ENCODE measurements at places on chromosomes 2 and 18.

DNA sequence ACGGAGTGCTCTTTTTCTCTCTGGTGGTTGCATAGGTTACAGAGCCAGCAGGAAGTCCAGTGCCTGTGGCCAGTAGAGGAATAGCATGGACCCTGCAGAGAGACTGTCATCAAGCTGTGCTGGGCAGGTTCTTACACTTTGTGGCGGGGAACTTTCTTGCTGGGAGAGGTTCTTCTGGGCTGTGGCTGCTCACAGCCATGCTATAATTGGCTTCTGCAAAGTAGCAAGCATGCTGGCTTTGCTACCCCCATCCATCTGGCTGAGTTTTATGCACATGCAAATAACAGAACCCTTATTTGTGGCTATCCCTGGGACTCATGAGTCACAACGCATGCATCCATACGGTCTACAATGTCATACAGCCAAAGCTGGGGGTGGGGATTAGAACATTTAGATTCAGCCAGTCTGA, 68.9 kb downstream of the PLCL1 start:
- DNase-seq, result no peak

GRCh38 chr2:75558786-75559679, 1.7 kb downstream of the EVA1A start:
- no peak for DNase-seq

DNA sequence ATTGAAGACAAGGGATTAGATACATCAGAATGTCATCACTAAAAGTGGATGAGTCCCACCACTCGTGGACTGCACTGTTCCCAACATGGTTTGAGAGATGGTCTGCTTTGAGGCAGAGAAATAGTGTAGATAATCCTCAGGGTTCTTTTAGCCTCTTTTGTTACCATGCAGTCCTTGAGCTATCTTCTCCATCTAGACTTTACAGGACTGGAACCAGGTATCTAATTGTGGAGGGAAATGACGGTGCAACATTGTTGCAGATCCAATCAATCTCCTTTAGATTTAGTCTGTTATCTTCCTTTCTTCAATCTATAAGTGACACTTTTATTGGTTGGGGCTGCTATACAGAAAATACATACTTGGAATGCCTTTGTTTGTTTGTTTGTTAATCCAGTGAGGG, 183.8 kb upstream of the CWC22 start:
- DNase-seq, result no peak

DNA sequence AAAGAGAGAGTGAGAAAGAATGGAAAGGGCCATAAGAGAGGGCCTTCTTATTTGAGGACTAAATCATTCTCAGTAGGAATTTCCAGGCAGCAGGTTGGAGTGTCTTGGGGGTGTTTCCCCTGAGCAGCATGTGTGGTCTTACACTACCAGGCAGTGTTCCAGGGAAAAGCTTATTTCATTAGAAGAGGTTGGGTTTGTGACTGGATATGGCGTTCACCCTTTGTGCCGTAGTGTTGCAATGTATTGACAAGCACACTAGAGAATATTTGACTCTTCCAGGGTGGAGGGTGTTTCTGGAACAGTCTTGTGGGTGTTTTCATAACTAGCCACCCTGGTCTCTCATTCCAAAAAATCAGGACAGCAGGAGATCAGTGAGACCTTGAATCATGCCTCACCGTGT, 105.5 kb downstream of the NRP2 start:
- DNase-seq, result no peak

DNA sequence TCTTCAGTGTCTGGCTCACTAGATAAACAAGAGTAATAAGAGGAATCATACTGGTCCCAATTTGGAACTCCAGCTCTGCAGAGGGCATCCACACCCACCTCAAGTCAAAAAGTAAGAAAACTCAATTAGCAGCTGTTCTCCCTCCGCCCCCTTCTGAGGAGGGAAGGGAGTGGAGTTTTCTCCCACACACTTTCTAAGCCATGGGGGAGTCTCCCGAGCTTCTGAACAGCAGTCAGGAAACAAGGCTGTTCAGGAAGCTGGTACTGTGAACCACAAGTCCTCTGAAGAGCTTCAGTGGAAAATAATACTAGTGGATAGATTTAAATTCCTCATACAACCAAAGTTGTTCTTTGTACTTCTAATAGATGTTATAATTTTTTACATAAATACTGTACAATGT, 32.9 kb upstream of the SPTBN1 start:
- no peak for DNase-seq

GRCh38 chr18:3226048-3226447, 6.3 kb upstream of the MYOM1 start:
- DNase-seq, result no peak

DNA sequence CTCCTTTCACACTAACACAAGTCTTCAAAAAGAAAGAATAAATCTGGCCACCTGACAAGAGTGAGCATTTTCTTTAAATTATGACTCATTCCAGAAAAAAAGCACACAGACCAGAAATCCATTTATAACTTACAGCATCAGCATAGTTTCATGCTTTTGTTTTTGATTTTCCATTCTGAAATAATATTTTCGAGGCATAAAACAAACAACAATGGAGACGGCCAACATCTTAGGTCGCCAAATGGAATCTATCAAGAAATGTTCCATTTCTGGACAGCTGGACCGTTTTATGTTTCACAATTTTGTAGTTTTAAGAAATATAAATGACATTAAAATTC, 165.4 kb upstream of the ZFP36L2 start:
- DNase-seq, result no peak

Measured in activated gamma-delta T cell treated with Interleukin-2 at 50 U/mL for 16 hours (primary cell).